Islet precursor cell (in vitro differentiated cells): ENCODE measurements at places on chromosomes 5 and 9.

- DNase-seq, result no peak
These were observed 85.0 kb downstream of the FSTL4 start for GRCh38 chr5:133527311-133527710.

DNA sequence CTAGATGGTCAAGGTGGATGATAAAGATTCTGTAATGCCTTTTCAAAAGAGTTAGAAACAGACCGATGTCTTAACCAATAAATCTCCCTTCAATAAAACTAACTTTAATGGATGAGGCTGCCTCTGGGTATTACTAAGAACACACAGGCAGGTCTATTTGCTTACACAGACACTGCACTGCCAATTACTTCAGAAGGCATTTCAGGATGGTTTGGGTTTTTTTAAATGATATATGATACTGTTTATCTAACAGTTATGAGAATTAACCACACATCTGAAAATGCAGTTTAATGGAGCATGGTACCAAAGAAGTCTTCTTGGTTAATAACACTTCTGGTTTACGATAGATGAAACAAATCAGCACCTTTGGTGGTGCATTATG lies 367.9 kb upstream of the GRAMD2B start:
- DNase-seq, result no peak

GRCh38 chr9:81596679-81597418 lies 92.5 kb downstream of the TLE1 start:
- no peak for DNase-seq

- DNase-seq, result no peak
These were observed 71.1 kb upstream of the SLC44A1 start for GRCh38 chr9:105173306-105173705.

DNA sequence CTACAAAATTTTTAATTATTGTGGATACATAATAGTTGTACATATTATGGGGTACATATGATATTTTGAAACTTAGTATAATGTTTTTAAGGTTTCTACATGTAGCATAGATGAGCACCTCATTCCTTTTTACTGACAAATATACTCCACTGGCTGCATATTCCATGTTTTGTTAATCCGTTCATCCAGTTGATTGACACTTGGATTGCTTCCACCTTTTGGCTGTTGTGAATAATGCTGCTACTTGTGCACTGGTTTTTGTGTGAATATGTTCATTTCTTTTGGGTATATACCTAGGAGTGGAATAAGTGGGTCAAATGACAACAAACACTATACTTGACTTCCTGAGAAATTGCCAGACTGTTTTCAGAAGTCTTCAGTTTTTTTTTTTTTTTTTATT lies 2.8 kb upstream of the ENTREP1 start:
- DNase-seq, result no peak

- DNase-seq, result no peak
These were observed 25.3 kb downstream of the AP3B1 start for GRCh38 chr5:78269088-78269703.

GRCh38 chr5:54573812-54574489 lies 56.4 kb downstream of the SNX18 start:
- DNase-seq, result no peak

GRCh38 chr9:112242147-112242804 lies 67.2 kb upstream of the SUSD1 start:
- no peak for DNase-seq

DNA sequence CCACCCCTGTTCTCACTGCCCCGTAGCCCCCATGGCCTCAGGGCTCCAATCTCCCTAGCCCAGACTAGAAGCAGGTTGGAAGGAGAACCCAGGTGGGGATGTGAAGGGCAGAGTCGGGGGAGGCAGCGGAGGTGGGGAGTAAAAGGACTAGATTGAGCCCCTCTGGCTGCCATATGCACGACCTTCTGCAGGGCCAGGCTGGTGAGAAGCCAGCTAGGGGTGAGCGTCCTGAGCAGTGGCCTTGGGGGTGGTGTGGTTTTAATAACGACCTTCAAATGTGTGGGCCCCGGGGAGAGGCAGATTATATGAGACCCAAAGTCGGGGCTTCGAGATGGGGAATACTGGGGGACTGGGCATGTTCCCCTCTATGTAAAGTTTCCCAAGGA lies 139.5 kb downstream of the C9orf50 start:
- DNase-seq, result no peak

DNA sequence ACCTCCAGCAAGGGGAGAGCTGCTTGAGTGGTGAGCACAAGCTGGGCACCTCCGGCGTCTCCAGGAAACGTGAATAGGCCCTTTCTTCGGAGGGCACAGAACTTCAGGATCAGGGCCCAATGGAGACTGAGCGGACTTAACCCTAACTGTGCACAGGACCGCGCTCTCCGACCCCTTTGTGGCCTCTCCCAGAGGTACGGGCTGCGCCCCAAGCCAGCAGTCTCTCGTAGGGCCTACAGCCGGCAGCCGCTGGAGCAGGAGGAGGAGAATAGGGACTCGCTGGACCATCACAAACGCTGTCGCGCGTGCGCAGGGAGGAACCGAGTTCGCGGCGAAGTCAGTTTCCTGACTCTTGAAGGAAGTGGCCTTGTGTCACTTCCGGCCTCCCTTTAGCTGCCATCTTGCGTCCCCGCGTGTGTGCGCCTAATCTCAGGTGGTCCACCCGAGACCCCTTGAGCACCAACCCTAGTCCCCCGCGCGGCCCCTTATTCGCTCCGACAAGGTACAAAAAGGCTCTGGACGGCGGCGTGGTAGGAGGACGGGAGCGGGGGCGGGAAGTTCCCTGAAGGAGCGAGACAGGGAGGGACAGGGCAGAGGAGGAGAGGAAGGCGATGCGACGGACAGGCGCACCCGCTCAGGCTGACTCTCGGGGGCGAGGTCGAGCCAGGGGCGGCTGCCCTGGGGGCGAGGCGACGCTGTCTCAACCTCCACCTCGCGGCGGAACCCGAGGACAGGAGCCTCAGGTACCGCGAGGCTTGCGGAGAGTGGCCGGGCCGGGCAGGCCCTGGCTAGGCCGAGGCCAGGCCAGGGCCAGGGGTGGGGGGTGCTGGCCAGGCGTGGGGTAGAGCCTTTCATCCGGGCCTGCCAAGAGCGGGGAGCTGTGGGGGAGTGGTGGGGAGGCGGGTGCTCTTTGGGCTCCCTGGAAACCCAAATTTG lies at the start of gene BTF3:
Gene BTF3, plus strand, starts transcription at position 386 of the 936 bp plus-strand sequence. Its CDS starts 226 bp downstream, at position 612.
- DNase-seq, result peak; percentile 99

DNA sequence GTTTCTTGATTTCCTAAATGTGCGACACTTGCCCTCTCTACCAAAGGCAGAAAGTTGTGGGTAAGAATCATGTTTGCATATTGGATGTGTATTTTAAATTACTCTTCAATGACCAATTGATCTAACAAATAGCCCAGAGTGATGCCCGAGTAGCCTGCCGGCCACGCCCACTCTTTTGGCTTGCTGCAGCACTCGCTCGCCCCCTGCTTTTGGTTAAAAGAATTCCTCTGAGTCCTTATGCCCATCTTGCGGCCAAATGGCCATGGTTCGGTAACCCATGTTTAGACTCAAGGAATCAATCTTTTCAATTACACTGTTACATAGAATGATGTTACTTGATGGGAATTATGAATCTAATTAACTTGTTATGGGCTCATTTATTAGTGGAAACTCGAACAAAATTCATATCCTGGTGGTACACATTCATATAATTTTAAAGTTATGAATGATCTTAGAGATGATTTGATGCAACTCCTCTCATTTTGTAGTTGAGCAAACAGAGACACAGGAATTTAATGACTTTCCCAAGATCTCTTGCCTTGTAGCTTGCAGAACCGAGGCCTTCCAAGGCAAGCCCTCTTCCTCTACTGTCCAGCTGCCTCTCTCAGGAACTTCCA lies 36.5 kb downstream of the PPIC start:
- peak; percentile 81 for DNase-seq

GRCh38 chr5:153831973-153832372 lies 206.7 kb downstream of the FAM114A2 start:
- DNase-seq, result no peak

DNA sequence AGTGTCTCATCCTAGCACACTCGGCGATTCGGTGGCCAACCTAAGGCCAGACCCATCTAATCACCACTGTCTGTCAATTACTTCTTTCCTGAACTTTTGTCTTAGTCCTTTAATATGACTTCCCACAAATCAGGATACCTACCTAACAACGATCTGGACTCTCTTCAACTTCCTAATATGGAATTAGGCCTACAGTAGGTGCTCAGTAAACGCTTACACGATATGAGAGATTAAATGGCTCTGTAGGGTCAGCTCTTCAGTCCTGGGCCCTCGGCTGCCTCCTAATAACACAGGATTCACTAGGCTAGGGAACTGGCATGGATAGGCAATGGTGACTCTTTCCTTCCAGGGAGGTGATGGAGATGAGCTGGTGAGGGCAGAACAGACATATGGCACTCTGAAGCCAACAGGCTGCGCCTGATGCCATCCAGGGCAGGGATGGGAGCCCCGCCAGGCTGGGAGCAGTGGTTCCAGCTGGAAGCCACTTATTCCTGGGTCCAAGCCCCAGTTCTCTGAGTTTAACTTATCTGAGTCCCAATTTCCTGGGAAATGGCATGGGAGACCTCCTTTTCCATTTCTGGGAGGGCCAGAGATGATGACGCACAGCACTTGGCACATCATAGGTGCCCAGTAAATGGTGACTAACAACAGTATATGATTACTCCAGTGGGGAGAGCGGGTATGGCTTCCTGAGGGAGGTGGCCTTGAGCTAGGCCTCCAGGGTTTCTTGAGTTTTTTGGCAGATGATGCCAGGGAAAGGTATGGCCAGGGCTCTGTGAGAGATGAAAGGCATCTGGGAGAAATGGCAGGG lies 7.3 kb downstream of the PDGFRB start:
- no peak for DNase-seq

GRCh38 chr9:92767066-92768054 lies 2.7 kb upstream of the BICD2 start:
- DNase-seq, result no peak

DNA sequence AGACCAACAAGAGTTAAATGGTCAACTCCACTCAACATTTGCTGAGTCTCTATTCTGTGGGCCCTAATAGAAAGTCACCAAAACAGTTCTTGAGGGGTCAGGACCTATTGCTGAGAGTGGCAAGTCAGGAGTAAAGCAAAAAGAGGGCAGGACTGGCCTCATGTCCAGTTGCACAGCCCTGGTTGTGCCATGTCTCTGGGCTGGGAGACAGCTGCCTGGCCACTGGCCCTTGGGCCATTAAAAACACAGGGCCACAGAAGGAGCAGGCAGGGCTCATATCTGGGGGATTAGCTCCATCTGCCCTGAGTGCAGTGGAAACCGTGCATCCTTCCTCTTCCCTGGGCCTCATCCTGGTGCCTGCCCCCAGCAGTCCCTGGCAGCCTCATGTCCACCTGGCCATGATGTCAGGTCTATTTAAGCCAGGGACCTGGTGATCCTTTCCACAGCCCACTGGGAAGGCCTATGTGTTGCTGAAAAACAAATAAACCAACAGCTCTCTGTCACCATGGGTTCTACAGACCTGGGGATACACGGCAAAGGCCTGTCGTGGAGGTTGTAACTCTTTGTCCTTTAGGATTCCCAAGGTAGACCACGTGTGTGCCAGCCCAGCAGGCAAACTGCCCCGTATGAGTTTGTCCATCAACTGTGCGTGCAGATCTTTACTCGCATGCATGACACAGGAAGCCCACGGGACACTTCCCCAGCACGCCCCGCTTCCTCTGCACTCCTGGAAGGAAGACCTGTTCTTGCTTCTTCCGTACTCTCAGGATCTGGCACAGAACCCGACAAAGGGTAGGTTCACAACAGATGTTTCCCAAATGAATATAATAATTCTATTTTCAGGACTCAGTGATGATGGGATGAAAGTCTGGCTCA lies 148.8 kb downstream of the MTX3 start:
- no peak for DNase-seq

GRCh38 chr9:83583151-83584014 lies 39.6 kb upstream of the IDNK start:
- peak; percentile 82 for DNase-seq

- no peak for DNase-seq
These were observed 69.1 kb downstream of the IL6ST start for GRCh38 chr5:55925712-55926111.

DNA sequence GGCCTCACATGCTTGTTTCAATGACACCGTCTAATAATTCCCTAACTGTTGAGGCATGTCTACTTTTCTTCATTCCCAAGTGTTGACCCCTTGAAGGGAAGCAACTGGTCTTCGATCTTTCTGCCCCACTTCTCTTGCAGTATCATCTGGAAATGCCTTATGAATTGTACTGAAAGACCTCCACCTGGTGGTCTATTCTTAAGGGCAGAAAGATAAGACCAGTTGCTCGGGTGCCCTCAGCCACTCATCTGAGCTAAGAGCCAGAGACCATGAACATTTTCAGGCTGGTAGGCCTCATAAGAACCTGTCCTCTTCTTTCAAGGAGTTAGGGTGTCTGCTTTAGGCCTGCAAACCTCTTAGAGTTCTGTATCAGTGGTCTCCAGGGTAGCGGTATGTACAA lies 542.5 kb downstream of the CTNND2 start:
- no peak for DNase-seq

GRCh38 chr9:107131108-107131799 lies 151.8 kb upstream of the RAD23B start:
- DNase-seq, result peak; percentile 72

- DNase-seq, result no peak
These were observed 727 bp upstream of the DNAJA1 start for GRCh38 chr9:33024126-33024965.

DNA sequence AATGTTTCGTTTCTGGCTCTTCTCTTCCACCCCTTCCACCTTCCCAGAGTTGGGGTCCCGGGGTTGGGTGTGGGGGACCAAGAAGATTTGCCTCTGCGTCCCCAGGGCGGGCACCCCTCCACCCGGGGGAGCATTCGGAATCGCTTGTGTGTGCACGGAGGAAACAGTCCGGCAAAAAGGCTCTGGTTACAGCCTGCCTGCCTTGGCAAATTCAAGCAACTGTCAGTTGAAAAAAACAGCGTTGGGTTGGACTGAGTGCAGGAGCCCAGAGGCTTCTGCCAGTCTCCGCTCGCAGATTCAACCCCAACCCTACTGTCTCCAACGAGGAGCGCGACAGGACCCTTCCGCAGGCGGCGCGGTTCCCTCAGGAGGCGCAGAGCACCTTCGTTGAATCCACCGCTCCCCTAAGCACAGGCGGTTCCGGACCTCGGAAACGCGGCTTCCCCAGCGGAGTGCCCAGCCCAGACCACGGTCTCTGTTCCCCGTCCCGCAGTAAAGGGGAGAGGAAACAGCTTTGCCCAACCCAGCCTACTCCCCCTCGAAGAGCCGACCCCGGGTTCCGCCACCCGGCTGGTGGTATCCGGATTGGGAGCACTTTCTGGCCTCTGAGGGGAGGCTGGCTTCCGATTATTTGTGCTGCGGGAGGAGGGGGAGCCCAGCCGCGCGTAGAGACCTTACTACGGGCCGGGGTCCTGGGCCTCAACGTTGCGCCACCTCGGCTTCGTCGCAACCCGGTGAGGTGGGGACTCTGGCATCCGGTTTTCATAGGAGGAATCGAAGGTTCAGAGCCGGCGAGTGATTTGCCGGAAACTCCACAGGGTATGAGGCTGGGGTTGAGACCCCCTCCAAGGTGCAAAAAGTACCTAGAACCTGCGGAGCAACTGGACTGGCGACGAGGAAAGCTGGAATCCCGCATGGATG lies 9.6 kb downstream of the LHX6 start:
- DNase-seq, result peak; percentile 62
